Stimulated activated CD4-positive, alpha-beta T cell treated with anti-CD3 and anti-CD28 coated beads, Interleukin-12 subunit alpha, Interleukin-12 subunit beta, amount 100 ng/mL, for 24 hours (primary cell): ENCODE measurements at places on chromosomes 7 and 10.

DNA sequence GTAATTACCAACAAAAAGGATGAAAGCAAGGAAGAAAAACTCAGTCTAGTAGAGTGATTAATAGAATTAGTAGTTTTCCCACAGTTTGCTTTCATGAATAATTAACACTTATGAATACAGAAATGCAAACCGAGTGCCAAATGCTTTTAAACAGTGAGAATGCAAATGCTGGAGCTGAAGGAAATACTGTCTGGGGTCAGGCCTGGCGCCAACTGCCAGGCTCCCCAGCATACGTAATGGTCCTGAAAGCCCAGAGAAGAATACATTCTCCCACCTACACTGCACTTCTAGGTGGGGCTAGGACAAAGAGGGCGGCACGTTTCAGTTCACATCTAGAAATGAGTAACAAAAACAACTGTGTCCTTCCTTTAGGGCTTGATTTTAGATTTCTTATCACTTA, 30.0 kb downstream of the GLUD1 start:
- DNase-seq = no peak

- no peak for DNase-seq
Observed at GRCh38 chr10:130409331-130409730, 273.1 kb downstream of the GLRX3 start.

DNA sequence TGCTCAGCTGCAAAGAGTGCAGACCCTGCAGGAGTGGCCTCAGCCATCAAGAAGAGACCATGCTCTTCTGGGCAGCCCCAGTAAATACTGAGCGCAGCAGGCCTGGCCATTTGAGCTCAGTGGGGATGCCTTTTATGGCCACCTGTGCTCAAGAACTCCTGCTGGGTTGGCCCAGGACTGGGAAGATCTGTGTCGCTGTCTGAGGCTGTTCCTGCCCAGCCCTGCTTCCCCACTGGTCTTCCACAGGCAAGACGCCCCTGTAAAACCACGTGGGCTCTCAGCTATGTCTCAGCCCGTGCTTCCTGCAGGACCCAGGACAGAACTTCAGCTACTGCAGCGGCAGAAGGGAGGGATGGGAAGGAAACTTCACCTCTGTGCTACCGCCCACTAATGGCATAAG, 10.5 kb upstream of the PPIF start:
- no peak for DNase-seq

DNA sequence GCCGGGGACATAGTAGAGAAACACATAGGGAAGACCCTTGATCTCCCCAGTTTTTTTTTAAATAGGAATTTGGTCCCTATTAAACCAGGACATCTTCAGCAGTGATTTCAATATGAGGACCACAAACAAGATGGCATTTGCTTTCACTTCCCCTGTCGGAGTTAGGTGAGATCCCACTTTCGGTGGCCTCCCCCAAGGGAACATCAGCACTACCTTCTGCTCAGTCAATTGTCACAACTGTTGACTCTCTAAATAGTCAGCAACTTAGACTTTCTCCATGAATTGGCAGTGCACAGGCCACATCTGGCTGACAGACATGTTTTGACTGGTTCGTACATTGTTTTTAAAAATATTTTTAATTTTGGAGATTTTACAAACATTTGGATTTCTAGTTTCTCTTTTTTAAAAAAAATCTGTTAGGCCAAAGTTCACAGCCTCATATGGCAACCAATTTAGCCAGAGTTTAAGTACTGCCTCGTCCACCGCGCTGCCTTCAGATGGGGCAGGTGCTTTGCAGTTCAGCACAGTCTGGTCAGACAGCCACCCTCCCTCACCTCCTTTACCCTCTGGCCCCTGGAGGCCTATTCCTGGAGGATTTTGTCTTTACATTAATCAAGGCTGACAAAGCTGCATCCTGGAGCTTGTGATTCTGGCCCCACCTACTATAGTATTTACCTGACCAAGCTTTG, 139.2 kb upstream of the PRR15 start:
- DNase-seq = no peak

GRCh38 chr7:151553356-151553755, 33.7 kb upstream of the RHEB start:
- no peak for DNase-seq

DNA sequence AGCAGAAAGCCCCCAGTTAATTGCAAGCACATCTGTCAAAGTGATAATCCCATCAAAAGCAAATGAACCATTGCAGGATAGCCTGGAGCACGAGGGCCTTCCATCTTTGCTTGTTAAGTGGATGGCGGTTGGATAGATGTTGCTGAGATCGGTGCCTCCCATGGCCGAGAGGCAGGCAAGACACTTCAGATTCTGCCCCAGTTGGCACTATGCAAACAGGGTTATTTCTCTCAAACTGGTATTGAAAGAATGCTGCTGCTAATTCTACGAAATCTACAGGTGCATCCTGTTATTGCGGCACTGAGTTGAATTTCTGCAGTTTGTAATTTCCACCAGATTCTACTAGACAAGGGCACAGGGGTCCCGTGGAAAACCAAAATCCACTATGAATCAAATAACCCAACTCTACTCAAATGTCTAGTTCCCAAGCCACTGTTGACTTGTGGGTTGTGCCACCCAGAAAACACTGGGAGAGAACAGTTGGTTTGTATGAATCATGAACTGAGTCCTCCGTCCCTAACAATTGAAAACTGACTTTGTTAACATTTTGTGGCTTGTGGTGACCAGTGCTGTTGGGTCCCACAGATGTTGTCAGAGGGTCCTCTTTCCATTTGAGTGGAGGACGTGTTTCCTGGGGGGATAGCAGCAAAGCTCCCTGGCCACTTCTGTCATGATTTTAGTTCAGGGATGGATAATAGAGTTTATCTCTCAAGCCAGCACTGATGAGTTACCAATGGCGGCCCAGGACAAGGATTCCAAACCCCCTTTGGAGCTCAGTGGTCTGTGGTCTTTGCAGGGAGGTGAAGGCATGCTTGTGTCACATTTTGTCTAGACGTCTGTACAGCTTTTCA, 7.1 kb upstream of the IL2RA start:
- no peak for DNase-seq

GRCh38 chr10:132298038-132298881, 9.5 kb downstream of the STK32C start:
- no peak for DNase-seq

- DNase-seq = no peak
Observed at GRCh38 chr7:27129729-27130539, 623 bp downstream of the HOXA4 start.

DNA sequence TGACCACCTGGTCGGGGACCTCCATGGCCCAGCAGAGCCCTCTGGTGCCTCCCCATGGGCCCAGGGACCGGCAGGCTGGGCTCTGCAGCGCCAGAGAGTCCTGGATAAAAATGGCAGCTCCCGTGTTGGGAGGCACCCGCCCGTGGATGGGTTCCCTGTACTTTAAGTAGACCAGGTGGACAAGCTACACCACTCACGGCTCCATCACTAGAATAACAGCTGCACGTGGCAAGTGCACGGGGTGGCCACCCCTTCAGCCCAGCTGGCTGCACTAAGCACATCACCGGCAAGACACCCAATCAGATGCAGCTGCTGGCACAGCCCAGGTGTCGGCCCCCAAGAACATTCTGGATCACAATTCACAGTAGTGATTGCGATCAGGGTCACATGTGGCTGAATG, 69.8 kb downstream of the DIP2C start:
- DNase-seq = no peak

- DNase-seq = no peak
Observed at GRCh38 chr7:15925608-15926007, 239.1 kb upstream of the MEOX2 start.

DNA sequence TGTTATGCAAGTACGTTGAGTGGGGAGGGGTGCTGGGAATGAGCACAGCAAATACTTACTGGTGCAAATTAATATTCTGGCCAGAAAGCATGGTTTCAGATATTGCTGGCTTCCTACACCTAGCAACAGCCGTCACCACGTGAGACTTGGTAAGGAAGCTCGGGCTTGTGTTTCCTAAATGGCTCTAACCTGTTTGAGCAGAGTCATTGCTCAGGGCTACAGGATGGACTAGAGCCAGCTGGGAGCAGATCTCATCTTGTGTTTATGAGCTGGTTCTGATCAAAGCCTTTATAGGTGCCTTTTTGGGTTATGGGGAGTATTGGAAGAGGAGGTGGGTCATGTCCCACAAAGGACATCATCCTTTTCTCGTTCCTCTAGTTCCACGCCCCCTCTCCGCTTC, 200.3 kb downstream of the BUB3 start:
- DNase-seq = no peak

GRCh38 chr10:94991243-94991888, 52.9 kb downstream of the CYP2C9 start:
- no peak for DNase-seq

DNA sequence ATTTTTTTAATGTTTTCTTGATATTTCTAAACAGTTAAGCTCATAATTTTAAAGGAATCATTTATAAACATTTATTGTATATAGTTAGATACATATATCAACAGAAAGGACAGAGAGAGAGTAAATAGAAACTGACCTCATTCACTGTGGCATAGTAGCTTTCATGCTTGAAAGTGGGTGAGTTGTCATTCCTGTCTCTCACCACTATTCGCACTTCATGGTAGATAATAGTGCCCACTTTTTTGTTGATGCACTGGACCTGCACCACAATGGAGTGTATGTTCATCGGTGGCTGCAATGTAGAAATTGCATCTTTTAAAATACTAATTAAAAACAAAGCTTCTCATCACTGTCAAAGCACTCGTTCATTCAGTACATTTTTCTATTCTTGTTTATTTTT, 432.0 kb downstream of the PCDH15 start:
- DNase-seq = no peak

- peak; percentile 45 for DNase-seq
Observed at GRCh38 chr10:14185316-14186045, 145.2 kb downstream of the FRMD4A start.

DNA sequence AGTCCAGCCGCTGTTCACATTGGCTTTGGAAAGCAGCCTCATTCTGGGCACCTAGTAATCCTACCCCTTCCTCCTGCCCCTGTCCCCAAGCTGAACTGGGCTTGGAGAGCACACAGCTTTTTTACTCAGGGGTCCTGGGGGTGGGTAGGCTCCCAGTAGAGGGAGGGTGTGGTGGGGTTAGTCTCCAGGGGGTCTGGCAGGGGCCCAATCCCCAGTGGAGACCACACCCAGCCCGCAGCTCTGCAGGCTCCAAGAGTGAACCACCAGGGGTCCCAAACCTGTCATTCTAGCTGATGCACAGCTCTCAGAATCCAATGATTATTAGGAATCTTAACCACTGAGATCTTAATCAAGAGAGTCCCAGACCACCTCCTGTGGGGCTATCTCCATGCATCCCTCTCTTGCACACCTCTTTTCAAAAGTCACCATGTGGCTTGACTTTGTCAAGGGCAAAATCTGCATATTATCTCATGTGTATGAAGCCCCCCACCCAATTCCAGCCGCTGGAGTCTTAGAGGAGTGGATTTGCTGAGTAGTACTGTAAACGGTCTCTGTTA, 2.7 kb downstream of the HOXA11 start:
- no peak for DNase-seq

DNA sequence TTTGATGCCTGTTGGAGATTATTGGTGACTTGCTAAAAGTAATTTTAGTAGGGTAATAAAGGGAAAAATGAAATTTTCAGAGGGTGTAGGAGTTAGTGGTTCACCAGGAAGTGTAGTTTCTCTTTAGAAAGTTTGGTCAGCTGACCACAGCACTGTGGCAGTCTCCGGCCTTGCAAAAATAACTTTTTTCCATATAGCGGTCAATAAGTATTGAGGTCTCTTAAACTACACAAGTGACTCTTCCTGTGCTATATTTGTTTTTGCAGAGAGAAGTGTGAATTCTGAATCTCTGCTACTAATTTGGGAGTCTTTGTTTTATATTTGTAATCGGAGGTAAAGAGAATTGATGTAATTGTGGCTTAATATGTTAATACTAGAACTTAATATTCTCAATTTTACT, 24.3 kb downstream of the PTPN12 start:
- DNase-seq = no peak

GRCh38 chr7:81515009-81515408, 254.8 kb downstream of the HGF start:
- no peak for DNase-seq

DNA sequence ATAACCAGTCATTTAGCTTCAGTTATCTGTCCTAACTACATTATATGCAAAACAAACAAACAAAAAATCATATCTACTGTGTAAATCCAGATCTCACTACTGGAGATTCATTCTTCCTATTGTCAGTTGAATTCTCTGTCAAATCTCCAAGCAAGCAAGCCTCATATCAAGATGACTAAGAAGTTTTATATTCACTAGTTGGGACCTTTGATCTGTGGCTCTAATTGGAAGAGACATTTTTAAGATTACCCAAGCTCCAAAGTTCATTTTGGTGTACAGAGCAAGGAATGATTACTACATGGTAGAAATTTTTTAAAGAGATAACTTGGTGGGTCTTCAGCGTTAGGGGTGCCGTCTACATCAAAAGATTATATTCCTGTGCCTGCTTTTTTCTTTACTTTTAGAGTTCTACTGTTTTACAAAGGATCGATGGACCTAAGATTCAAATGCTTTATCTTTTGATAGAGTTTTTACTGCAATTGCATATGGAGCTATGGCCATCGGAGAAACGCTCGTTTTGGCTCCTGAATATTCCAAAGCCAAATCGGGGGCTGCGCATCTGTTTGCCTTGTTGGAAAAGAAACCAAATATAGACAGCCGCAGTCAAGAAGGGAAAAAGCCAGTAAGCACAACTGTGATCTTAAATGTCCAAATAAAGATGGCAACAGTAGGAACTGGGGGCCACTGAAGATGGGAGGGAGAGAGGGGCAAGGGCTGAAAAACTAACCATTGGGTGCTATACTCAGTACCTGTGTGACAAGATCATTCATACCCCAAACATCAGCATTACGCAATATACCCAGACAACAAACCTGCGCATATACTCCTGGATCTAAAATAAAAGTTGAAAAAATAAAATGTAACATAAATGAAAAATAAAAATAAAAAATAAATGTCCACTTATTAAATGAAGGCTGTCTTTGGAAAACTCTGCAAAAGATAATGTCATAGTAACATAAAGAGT, 47.9 kb downstream of the SP8 start:
- no peak for DNase-seq

- no peak for DNase-seq
Observed at GRCh38 chr7:42493436-42494198, 256.6 kb upstream of the GLI3 start.

DNA sequence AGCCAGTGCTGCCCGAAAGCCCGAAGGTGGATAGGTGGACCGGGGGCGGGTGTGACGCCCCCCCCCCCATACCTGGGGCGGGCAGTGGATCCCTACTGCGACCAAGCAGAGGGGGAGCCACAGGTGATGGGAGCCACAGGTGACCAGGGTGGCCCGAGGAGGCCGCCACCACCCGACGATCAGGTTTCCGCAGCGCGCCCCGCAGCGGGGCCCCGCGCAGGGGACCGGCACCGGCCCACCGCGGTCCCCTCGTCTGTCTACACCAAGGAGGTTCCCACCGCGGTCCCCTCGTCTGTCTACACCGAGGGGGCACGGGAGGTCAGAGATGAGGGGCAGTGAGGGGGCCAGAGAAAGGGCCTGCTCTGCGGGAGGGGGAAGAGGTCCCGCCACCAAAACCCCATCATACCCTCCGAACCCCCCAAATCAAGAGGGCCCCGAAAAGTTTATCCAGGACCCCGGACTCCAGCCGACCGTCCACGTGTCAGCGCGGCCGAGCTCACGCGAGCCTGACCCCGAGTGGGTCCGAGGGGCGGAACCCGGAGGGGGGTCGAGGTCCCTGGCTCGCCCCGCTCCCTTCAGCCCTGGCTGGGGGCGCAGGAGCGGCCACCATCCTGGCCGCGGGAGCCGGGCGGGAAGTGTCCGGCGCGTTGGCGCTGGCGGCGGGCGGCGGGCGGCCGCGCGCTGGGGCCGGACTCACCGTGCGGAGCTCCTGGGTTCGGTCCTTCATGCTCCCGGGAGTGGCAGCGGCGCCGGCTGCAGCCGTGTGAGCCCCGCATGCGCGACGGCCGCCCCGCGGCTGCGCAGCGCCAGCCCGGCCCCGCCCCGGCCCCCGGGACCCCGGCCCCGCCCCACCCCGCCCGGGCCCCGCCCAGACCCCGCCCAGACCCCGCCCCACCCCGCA, at the start of gene STX1A:
Gene STX1A (minus strand): TSS at position 765 of the 901 bp plus-strand sequence. CDS start 38 bp downstream, at position 727.
- DNase-seq = peak; percentile 58
